Fibroblast of skin of left quadriceps (primary cell): ENCODE measurements at places on chromosomes 4 and X.

- DNase-seq: peak; percentile 20
These were observed at the start of gene GPC4 for GRCh38 chrX:133415276-133416105. GPC4 (minus strand) TSS chrX:133415489; CDS start chrX:133414965, 524 bp downstream.

GRCh38 chr4:121995790-121996537 is 44.1 kb upstream of the TRPC3 start:
- no peak for DNase-seq

- DNase-seq: no peak
These were observed 21.9 kb upstream of the P2RY8 start for GRCh38 chrX:1558761-1559468.

DNA sequence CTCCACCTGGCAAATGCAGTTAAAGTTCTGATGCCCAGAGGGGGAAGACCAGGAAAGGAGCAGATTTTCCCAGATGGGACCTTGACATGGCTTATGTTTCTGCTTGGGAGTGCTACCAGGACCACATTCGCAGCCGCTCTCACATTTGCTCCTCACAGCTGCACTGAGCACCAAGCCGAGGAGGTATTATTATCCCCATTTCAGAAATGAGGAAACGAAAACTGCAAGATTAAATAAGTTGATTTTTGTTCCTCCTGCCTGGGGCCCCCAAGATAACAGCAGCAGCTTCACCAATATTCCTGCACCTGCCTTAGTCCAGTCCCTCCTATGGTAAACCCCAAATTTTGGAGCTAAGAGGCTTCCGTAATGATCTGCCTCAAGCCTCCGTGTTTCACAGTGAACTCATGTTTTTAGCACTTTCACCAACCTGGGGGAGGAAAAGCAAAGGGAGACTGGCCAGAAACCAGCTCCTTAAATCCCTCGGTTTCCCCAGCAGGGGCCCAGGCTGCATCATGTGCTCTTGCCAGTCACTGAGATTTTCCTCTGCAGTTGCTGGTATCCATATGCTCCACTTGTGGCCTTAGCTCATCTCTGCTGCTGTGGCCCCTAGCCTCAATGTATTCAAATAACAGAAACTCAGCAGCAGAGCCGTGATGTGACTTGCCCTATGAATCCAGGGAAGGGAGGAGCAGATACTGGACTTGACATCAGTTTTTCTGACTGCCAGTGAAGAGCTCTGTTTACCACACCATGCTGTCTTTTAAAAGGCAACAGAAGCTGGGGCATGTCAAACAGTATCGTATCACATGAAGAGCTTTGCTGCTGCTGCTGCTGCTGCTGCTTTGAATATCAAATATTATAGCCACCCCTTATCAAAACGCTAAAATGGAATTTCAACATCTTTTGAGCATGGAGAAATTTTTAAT is 95.5 kb upstream of the KLHL13 start:
- no peak for DNase-seq

- DNase-seq: no peak
These were observed 70.1 kb downstream of the CENPC start for GRCh38 chr4:67475155-67475554.

- DNase-seq: no peak
These were observed 11.5 kb downstream of the FGB start for GRCh38 chr4:154574311-154574710.

DNA sequence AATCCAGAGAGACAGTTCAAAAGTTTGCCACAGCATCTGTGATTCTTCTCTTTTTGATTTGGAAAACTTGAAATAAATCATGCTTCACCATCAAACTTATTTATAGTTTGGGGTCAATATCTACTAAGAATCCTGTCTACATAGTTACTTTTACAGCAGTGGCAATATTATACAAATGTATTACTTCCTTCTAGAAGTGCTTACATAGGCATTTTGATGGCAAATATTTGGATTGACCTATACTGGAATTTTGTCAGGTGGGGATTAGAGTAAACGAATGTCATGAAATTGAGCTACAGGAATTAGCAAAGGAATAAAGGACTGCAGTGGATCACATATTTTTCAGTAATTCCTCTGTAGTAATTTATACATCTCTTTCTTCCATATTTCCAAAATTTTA is 1885.5 kb upstream of the ADGRL3 start:
- DNase-seq: no peak
